Amniotic stem cell (primary cell): ENCODE measurements at places on chromosomes 3 and 15.
A peak's percentile ranks its signal among the peaks of the same experiment; 100 is the strongest.

GRCh38 chr3:184603151-184604030, 41.8 kb downstream of the EPHB3 start:
- DNase-seq: no peak

- no peak for DNase-seq
These were observed 1.4 kb downstream of the CCR5AS start for GRCh38 chr3:46405301-46406019.

GRCh38 chr3:151156618-151157216, 46.3 kb downstream of the GPR171 start:
- no peak for DNase-seq

DNA sequence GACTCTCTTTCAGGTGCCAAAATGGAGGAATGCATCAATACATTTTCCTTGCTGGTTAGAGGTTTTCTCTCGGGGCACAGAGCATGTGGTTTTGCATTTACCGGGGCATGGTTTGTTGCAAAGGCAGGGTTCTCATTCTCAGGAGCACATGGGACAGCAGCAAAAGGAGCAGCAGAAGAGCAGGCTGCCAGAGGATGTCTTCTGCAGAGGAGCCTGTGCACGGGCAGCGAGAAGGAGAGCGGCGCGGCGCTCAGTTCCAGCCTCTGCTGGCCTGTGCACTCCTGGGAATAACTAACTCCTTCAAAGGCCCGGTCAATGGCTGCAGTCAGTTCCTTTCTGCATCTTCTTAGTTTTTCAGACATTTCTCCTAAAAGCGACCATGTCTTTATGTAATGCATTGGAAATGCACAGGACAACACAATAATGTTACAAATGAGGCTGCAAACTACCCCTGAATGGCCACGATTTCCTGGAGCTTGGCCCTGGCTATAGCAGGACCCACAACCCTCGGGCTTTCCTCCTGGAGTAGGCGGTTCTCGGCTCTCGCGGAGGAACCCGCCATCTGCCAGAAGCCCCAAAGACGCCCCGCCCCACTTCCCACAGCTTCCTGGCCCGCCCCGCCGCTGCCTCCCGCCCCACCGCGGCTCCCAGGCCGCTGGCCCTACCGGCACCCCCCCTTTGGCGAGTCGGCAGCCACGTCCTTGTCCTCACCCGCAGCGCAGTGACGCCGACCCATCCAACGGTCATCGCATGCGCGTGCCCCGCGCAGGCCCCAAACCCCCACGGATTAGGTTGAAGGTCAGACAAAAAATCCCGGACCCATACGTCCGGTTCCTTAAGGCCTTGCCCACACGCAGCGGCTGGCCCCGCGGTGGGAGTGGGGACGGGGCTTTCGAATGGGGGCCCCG, at the start of gene C3orf62:
Gene C3orf62 (minus strand): TSS at position 758 of the 908 bp plus-strand sequence. CDS start 360 bp downstream, at position 398.
- peak; percentile 60 for DNase-seq

DNA sequence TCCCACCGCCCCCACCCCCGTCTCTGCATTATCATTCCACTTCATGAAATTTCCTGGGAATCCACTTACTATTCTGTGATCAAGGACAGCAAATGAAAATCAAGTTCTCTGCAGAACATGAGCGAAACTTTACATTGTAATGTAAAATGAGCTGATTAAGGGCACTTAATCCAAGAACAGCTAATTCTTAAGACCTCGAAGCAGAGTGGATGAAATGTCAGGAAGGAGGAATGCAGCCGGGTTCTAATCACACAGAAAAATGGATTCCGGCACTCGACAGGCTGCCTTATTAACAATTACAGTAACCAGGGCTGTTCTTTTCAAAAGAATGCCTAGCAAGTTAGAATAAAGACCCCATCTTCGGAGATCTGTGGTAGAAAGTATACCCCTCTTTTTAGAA, 57.5 kb downstream of the RFTN1 start:
- no peak for DNase-seq

DNA sequence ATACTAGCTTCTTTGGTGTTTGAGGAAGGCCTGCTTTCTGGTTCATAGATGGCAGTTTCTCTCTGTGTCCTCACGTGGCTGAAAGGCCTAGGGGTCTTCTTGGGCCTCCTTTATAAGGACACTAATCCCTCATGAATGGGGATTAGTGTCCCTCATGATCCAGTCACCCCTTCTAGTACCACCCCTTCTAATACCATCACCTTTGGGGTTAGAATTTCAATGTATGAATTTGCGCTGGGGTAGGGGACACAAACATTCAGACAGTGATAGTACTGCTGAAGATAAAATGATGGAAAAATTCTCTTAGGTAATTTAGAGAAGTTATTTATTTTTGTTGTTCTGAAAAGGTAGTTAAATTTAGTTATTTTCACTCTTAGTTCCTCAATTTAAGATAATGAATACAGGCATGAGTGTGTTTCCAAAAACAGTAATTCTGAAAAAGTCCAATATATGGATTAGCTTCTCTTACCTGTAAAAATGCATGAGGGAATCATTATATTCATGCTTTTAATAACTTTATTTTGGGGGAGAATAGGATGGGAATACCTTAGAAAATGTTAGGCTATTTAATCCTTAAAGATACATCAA, 103.6 kb downstream of the FNDC3B start:
- DNase-seq: no peak

- DNase-seq: no peak
These were observed 501.4 kb downstream of the MECOM start for GRCh38 chr3:169162107-169162506.

- DNase-seq: no peak
These were observed 13.9 kb downstream of the OR5H15 start for GRCh38 chr3:98180319-98180890.

DNA sequence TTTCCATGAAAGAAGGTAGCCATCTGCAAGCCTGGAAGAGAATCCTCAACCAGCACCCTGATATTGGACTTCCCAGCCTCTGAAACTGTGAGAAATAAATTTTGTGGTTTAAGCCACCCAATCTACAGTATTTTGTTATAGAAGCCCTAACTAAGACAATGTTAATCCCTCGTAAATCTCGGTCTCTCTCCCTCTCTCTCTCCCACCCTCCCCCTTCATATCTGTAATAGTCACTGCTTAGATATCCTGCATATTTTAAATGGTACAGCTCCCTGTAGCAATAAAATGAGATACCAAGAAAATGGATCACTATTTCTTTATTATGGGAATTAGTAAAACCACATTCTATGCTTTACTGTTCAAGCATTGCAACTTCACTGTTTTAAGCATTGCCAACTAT, 21.0 kb upstream of the FAM174B start:
- no peak for DNase-seq

DNA sequence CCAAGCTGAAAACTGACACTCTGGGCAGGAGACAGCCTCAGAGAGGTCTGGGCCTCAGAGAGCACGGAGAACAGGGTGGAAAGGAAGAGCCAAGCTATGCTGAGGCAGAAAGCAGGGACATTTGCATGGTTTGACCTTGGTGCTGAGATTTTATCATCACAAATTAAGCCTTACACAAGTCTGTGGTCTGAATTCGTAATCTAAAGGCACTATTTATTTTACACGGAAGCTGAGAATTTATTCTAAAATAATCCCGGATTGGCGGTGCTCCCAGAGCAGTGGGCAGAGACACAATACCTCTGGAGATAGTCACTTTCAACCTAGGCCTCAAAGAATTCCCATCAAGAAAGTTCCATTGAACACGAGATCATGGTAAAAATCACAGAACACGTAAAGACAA, 47.5 kb downstream of the CFAP92 start:
- DNase-seq: no peak

DNA sequence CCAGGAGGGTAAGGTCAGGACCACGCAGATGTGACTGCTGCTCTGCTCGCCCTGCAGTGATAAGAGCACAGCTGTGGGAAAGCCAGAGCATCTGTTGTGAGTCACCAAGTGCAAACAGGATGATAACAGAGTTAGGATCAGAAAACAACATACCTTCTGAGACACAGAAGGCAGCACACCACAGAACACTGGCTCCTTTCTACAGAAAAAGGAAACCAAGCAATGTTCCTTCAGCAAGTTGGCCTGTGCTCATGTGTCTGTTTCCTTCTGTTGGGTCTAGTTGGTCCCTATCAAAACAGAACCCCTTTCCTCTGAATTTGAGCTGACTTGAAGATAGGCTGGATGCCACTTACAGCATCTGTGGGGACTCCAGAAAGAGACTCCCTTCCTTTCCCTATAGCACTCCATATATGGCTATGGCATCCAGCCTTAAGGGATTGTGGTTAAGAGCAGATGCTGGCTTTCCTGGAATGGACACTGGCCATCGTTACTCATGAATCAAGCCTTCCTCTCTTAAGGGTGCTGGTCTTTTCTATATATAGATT, 440.7 kb upstream of the THBS1 start:
- peak; percentile 86 for DNase-seq

DNA sequence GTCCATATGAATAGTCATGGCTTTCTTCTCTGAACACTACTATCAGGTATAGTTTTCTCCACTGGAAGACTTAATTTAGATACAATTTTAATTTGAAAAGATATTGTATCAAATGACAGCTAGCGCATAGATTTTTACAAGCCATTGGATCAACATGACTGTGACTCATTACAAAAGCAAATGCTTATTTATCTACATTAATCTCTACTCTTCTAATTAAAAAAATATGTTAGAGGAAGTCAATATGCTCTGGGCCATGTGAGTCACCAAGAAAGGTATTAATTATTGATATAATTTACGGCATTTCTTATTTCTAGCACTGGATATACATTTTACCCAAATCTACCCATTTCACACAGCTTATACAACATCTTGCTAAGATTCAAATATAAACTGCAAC, 800.3 kb upstream of the GBE1 start:
- no peak for DNase-seq

GRCh38 chr3:71509066-71509465, 74.5 kb downstream of the FOXP1 start:
- DNase-seq: no peak

- DNase-seq: no peak
These were observed 6.9 kb upstream of the SLC9A9 start for GRCh38 chr3:143855183-143855582.
